ENCODE measurements at places on chromosomes 6 and 20.

DNA sequence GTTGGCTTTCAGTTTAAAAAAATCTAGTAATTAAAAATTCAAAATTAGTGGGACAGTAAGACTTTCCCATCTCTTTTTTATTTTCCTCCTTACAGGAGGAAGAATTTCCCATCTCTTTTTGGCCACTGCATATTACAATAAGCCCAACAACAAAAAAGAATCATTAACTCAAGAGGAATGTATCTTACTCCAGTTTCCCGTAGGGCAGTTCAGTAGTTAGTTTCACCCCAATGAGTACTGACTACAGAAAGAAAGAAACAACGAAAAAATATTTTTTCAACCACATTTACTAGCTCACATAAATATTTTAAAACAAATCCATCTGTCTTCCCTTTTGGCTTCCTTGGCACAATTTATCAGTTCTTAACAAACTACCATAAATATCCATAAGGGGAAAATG is 14.9 kb upstream of the BLOC1S5 start:
- no peak for DNase-seq

- peak; percentile 42 for DNase-seq
Measured at GRCh38 chr6:149264629-149265028, 52.9 kb upstream of the TAB2 start.

- no peak for DNase-seq
Measured at GRCh38 chr6:1577896-1578745, 31.6 kb upstream of the FOXC1 start.

- DNase-seq, result no peak
Measured at GRCh38 chr20:32602273-32602672, 17.1 kb upstream of the NOL4L start.

DNA sequence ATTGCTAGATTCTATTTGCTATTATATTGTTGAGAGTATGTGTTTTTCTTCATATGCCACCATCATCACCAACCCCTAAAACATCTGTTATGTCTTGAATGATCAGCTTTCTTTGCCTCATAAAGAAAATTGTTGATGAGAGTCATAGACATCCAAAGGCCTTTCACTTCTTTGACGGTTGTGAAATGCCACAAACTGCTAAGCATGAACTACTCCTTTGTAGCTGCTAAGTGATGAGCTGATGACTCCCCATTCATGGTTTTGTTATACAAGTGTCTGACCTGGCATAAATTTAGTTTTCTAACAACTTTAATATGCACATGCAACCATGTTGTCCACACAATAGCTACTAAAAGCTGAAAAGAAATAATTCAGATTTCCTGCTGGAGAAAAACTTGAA is 684 bp upstream of the MED23 start:
- no peak for DNase-seq

GRCh38 chr6:165988757-165989456 is 178.7 kb downstream of the TBXT start:
- DNase-seq, result no peak

DNA sequence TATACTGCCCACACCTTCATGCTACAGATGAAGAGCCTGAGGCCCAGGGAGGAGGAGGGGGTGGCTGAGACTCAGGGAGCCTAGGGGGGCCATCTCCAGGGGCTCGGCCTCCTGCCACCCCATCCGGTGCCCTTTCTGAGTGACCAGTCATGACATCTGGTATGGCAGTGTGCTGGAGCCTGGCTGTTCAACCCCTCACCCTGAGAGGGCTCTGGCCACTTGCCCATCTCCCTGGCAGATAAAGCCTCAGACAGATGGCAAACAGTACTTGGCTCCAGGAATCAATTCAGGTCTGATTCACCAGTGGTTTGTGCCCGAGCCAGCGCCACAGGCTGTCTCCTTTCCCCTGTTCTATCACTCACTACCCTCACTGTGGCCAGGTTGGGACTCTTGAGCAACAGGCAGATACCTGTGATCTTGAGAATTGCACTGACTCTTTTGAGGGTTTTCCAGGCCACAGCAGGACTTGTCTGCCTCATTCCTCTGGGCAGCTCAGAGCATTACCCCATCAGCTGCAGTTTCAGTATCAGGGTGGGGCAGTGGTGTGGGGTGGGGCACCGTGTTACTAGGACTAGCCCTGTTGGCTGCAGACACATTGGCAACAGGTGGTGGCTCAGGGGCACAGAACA is 22.8 kb downstream of the SRSF3 start:
- no peak for DNase-seq

GRCh38 chr20:24149881-24150307 is 161.3 kb upstream of the GGTLC1 start:
- peak; percentile 80 for DNase-seq

DNA sequence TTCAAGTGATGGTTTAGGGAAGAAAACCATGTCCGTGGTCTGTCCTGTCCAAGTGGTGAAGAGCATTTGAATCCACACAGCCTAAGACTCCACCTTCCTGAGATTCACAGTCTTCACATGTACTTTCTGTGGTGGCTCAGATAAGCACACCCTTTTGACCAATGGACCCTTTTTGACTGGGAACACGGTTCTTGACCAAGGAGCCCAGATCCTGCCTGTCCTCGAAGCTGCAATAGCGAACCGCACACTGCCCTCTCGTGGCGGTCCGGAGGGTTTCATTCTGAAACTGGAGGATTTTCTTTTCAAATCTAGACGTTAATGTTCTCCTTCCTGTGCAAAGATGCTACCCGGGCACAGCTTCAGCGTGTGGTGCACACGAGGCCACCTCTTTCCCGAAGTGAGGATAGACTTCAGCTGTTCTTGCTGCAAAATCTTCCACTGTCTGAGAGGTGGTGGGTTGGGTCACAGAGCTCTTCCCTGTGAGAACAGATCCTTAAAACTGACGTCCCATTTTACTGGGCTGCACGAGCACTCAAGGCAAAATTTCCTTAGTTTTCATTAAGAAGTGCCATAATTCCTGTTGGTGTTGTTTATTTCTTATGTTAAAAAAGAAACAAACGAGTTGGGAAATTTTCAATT is 90.5 kb downstream of the SYNJ2 start:
- peak; percentile 75 for DNase-seq

GRCh38 chr20:52090035-52090434 is 101.5 kb downstream of the ZFP64 start:
- no peak for DNase-seq

GRCh38 chr6:136523196-136523595 is 27.0 kb downstream of the MAP7 start:
- DNase-seq, result no peak

DNA sequence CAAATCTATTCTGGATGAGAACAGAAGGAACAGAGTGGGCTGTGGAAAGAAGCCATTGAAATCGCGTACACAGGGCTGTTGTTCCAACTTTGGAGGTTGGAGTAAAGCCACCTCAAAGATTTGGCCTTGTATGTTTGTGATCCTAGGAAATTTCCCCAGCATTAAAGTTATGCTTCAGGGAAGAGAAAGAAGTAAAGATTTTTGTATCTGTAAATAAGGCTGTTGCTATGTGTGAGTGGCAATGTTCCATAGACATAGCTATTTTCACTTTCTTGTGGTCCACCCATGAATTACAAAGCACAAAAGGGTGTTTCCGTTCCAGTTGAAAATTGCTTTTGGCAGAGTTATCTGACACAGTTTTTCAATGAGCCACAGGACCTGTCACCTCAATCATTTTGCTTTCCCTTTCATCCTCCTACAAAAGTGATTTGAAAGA is 321.3 kb downstream of the TFAP2B start:
- no peak for DNase-seq

GRCh38 chr20:22582386-22582963 is 1.9 kb downstream of the FOXA2 start:
- DNase-seq, result peak; percentile 51

All from H9 (cell line).